ENCODE measurements at places on chromosomes 2 and 18. TPM values are rescaled to one million over a fixed set of nuclear protein-coding genes. Genes with fewer than 3 reads are reported as not detected.

GRCh38 chr2:143252138-143252907 is 123.1 kb downstream of the ARHGAP15 start:
- no peaks in the 10 kb centered on the region for H3K36me3 ChIP-seq
- DNase-seq = no peak
- H3K4me1 ChIP-seq = no peaks in the 10 kb centered on the region
- no peak overlapping the region for H3K4me3 ChIP-seq
- no peak overlapping the region for H3K27ac ChIP-seq
- H3K27me3 ChIP-seq = no peaks in the 10 kb centered on the region

DNA sequence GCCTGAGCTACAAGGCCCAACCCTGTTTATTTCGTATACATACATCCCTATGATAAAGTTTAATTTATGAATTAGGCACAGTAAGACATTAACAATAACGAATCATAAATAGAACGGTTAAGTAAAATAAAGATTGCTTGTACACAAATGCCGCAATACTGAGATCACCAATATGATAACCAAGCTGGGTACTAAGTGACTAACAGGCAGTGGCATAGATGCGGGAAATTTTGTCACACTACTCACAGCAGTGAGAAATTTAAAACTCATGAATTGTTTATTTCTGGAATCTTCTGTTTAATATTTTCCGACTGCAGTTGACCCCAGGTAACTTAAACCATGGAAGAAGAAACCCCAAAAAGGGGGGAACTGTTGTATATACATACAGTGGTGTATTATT is 33.4 kb downstream of the NEURL3 start:
- no peaks in the 10 kb centered on the region for H3K36me3 ChIP-seq
- H3K4me3 ChIP-seq = no peak overlapping the region
- no peaks in the 10 kb centered on the region for H3K27me3 ChIP-seq
- no peak for DNase-seq

- peaks cover 22% of the 10 kb centered on the region for H3K36me3 ChIP-seq
- H3K4me1 ChIP-seq = no peaks in the 10 kb centered on the region
- H3K4me3 ChIP-seq = no peak overlapping the region
- peak overlapping the region; percentile 62 for H3K27ac ChIP-seq
- DNase-seq = no peak
Measured at GRCh38 chr2:200466425-200467418, 43.1 kb downstream of the KCTD18 start.

DNA sequence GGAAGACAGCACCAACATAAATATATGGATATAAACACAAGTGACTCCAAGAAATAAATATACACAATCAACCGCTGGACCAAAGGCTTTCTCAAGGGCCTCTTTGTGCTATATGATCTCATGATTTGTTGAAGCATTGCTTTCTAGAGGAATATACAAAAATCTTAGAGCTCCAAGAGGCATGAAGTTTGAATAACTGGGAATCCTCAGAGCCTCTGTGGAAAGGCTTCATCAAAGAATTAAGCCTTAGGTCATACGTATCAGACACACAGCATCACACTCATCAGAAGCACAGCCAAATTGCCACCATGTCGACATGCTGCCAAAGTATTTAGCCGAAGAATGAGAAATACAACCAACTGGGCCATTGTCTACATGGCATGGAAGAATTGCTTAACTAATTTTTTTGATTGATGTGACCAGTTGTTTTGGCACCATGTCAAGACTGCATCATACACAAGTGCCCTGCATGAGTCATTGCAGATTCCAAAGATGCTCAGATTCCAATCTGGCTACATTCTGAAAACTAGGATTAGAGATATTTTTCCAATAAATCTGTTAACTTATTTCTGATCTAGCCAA is 860.6 kb upstream of the ZEB2 start:
- H3K4me3 ChIP-seq = no peak overlapping the region
- H3K27ac ChIP-seq = no peak overlapping the region
- no peak for DNase-seq
- no peaks in the 10 kb centered on the region for H3K36me3 ChIP-seq
- no peaks in the 10 kb centered on the region for H3K4me1 ChIP-seq
- no peaks in the 10 kb centered on the region for H3K27me3 ChIP-seq

DNA sequence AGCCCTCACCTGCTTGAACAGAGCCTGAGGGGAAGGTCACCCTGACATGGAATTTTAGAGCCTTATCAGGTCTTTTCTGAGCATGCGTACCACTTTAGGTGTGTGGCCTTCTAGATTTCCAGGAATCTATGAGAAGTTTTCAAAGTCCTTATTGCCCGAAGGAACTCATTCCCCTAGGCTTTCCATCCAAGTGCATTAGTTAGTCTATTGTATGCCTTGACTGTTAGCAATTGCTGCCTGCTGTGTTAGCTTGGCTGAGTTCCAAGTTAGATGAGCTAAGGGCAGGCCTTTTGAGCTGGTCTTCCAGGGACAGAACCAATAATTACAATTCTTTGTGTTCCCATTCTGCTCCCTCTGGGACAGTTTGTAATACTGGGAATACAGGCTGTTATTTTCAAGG is 30.8 kb upstream of the PUM2 start:
- no peak overlapping the region for H3K27ac ChIP-seq
- H3K27me3 ChIP-seq = no peaks in the 10 kb centered on the region
- no peaks in the 10 kb centered on the region for H3K4me1 ChIP-seq
- DNase-seq = no peak
- H3K4me3 ChIP-seq = no peak overlapping the region

DNA sequence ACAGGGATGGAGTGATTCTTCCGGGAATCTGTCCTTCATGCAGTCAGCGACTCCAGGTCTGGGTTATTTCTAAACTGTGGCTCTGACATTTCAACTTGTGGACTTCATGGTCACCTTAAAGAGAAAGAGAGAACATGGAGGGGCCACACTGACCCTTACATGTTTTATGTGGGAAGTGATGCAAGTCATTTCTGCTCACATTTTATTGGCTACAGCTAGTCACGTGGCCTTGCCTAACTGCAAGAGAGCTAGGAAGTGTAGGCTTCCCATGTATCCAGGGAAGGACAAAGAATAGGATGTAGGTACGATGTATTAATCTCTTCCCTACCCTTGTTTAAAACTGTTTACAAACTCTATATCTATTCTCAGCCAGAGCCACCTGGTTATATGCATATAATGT is 30.3 kb upstream of the AFTPH start:
- no peak overlapping the region for H3K27ac ChIP-seq
- H3K27me3 ChIP-seq = no peaks in the 10 kb centered on the region
- no peaks in the 10 kb centered on the region for H3K36me3 ChIP-seq

- no peaks in the 10 kb centered on the region for H3K36me3 ChIP-seq
- no peak overlapping the region for H3K27ac ChIP-seq
- no peak overlapping the region for H3K4me3 ChIP-seq
- no peak for DNase-seq
- peaks cover 21% of the 10 kb centered on the region for H3K4me1 ChIP-seq
- H3K27me3 ChIP-seq = no peaks in the 10 kb centered on the region
Measured at GRCh38 chr2:9165625-9166024, 41.0 kb upstream of the ASAP2 start.

GRCh38 chr2:96913398-96914202 is 43.7 kb upstream of the SEMA4C start:
- no peak for DNase-seq
- H3K36me3 ChIP-seq = no peaks in the 10 kb centered on the region
- H3K27ac ChIP-seq = no peak overlapping the region

DNA sequence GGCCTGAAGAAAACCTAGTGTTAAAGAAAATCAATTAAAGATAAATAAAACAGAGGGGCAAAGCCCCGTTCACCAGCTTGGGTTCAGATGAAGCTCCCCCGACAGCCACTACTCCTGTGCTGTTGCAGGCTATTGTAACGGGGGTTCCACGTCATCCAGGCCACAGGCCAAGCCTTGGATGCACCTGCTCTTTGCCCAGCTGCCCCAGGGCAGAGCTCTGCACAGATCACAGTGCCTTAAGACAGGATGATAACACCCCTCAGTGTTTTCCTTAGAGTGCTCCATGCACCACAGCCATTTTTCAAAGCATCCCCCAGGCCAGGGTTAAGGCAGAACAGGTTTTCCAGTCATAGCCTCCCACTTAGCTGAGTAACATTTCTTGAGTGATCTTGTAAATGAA is 32.0 kb downstream of the FASTKD2 start:
- H3K4me3 ChIP-seq = no peak overlapping the region
- no peaks in the 10 kb centered on the region for H3K27me3 ChIP-seq
- H3K4me1 ChIP-seq = peaks cover 4% of the 10 kb centered on the region
- no peaks in the 10 kb centered on the region for H3K36me3 ChIP-seq

Gene CXCR4
- total RNA-seq = 39.5 TPM

Gene EML4
- 26.0 TPM for total RNA-seq

Gene IL1F10
- total RNA-seq = not detected

Gene UGT1A3
- total RNA-seq = not detected
